ENCODE measurements at places on chromosomes 1 and 21.

DNA sequence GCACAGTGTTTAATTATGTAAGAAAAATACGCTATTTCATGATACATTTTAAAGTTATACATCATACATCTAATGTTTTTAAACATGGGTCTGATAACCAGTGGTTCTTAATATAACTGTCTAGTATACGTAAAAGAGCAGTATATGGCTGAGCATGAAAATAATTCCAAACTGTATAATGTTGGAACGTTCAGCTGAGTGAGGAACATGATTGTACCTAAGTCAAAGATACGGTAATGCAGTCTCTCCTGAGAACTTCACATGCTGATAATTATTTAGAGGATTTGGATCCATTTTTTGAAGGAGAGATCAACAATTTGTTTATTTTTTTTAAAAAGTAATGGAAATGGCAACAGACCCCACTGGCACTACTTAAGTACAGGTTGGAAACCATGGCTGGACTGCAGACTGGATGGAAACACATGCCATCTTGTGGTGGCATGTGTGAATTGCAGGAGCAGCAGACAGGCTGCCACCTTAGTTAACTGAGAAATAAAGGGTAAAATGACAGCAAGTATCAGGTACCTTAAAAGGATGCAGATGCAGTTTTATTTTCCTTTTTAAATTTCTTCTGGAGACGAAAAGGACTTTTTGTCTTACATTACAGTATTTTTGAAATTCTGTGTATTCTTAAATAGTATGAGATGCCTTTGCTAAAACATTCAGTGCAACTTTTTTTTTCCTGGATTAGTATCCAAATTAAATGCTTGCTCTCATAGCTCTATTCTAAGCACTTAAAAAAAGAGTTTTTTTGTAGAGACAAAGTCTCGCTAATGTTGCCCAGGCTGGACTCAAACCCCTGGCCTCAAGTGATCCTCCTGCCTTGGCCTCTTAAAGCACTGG is 73.8 kb downstream of the MTR start:
- no peak for DNase-seq

DNA sequence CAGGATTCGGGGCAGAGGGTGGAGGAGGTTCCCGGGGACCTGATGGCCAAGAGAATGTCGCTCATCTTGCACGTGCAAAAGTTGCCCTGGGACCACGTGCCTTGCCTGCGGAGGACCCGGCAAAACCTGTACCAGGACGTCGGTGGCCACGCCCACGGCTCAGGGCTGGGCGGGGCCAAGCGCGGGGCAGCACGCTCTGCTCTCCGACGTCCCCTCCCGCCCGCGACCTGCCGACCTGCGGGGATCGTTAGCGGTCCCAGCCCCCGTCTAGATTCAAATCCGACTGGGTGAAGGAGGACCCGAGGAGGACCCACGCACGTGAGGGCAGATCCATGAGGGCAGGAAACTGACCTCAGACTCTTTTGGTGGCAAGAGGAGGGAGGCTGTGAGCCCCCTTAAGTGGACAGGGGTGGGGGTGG is at the start of gene C1orf167:
TSS of gene C1orf167 (plus strand) at position 206 of the 419 bp plus-strand sequence. CDS start 2,208 bp downstream, outside the sequence.
- DNase-seq, result no peak

DNA sequence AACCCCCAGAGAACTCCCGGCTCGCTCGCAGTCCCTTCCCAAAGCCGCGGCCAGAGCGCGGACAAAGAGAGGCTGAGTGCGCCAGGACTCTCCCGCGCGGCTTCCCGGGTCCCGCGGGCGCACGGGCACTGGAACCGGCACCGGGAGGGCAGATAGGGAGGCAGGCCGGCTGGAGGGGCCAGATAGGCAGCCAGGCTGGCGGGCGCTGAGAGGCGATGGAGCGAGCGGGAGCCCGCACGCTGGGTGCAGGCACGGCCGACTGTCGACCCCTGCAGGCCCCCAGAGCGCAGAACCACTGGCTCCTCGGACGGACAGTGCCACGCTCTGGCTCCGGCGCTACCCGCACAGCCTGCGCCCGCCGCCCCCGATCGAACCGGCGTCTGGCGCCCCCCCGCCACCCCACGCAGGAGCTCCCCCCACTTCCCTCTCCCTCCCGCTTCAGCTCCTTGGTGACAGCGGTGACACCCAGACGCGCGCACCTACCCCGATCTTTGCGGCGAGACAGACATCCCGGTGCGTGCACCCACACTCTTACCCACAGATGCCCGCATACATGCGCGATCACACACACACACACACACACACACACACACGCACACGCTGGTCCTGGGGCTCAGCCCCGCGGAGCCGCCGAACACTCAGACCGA is 534 bp downstream of the SLC6A9 start:
- DNase-seq, result peak; percentile 57

- no peak for DNase-seq
Measured at GRCh38 chr1:32192220-32192948, 8.0 kb upstream of the CCDC28B start.

- DNase-seq, result no peak
Measured at GRCh38 chr1:43995984-43996732, 4.8 kb downstream of the CCDC24 start.

DNA sequence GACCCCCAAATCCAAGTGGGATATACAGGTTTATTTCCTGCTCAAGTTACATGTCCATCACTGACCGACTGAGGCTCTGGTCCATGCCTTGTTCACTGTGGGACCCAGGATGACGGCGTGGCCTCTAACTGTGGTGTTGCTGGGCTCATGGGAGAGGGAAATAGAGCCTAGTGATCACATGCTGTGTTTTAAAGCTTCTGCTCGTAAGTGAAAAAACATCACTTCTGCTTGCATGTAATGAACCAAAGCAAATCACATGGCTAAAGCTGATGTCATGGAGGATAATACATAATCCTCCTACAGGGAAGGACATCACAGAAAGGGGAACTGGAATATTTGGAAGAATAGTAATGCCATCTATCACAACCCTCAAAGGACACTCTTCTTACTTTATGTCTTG is 107.6 kb downstream of the FASLG start:
- no peak for DNase-seq

GRCh38 chr1:154327466-154328317 is 2.4 kb downstream of the ATP8B2 start:
- no peak for DNase-seq

Measured in anterior cingulate cortex (tissue), 58 donors.